Pulmonary artery endothelial cell (primary cell): ENCODE measurements at places on chromosomes 1 and 21. TPM values are rescaled to one million over a fixed set of nuclear protein-coding genes. Genes with fewer than 3 reads are reported as not detected.

Gene ZNF496
- 18.9 and 25.5 TPM in 2 replicates for total RNA-seq

Gene RAB7B
- 0.25 and 0.59 TPM in 2 replicates for total RNA-seq

Gene NEK2
- total RNA-seq = 19.7 and 45.8 TPM in 2 replicates

Gene RBP7
- 0.26 TPM in 1 of 2 replicates, not detected in the other for total RNA-seq
